Activated T-cell treated with anti-CD3 and anti-CD28 coated beads for 48 hours (primary cell): ENCODE measurements at places on chromosomes 2 and 18.

- DNase-seq = no peak
Measured at GRCh38 chr18:78601923-78602322, 377.7 kb upstream of the SALL3 start.

DNA sequence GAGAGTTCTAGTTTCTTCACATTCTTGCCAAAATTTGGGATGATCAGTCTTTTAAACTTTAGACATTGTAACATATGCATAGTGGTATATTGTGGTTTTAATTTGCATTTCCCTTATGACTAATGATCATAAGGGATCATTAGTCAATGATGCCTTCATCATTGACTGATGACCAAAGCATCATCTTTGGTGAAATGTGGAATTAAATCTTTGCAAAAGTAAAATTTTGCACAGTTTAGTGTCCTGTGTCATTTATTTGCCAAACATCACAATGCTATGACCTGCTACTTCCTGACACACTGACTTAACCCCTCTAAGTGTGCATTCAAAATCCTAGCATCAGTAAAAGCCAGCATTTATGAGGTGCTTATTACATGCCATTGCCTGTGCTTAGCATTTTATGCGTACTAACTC, 58.9 kb upstream of the SLC1A4 start:
- no peak for DNase-seq

DNA sequence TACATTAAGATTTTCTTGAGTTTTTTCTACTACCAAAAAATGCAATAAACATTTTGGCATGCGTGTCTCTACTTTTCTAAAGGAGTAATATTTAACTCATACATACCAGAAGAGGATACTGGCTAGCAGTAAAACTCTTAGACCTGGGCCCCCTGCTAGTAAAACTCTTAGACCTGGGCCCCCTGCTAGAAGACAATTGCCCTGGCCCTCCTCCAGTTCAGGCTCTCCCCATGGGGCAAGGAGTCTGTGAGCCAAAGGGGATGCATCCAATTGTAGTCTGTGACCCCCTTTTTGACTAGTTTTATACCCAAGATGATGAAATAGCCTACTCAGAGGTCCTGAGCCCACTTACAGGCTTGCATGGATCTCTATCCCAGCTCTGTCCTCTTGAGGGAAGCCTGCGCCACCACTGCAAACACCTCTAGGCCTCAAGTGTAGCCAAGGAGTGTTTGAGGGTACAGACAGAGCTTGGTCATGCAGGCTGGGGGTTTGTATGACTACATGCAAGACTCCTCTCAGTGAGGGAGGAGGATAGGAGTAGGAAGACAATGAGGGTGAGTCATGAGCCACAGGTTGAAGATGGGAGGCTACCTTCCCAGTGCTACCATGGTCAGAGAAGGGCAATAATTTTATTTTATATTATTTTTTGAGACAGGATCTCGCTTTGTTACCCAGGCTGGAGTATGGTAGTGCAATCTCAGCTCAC, 45.2 kb upstream of the PGAP1 start:
- no peak for DNase-seq

GRCh38 chr2:75045526-75046050, 87.1 kb downstream of the POLE4 start:
- DNase-seq = no peak

GRCh38 chr2:24083567-24084385, 858 bp downstream of the TP53I3 start:
- DNase-seq = no peak

DNA sequence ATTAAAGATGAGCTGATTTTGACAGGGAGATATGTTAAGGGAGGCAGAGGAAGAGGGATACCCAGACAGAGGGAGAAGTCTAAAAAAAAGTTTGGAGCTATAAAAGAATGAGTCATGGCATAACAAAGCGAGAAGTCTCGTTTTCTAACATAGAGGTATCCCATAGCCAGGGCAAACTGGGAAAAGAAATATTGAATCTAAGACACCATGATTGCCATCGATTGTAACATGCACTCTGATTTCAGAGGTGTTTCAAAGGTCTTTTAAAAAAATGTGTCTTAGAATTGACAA, 110.7 kb downstream of the MDH1 start:
- DNase-seq = no peak

DNA sequence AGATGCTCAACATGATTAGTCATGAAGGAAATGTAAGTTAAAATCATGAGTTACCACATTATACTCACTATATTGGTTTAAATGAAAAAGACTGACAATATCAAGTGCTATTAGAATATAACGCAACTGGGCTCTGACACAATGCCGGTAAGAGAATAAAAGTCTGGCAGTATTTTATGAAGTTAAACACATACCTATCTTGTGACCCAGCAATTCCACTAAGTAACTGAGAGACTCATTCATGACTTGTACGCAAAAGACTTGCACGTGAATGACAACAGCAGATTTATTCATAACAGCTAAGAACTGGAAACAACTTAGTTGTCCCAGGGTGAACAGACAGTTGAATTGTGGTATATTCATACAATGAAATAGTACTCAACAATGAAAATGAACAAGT, 342.1 kb downstream of the SLC4A3 start:
- no peak for DNase-seq

DNA sequence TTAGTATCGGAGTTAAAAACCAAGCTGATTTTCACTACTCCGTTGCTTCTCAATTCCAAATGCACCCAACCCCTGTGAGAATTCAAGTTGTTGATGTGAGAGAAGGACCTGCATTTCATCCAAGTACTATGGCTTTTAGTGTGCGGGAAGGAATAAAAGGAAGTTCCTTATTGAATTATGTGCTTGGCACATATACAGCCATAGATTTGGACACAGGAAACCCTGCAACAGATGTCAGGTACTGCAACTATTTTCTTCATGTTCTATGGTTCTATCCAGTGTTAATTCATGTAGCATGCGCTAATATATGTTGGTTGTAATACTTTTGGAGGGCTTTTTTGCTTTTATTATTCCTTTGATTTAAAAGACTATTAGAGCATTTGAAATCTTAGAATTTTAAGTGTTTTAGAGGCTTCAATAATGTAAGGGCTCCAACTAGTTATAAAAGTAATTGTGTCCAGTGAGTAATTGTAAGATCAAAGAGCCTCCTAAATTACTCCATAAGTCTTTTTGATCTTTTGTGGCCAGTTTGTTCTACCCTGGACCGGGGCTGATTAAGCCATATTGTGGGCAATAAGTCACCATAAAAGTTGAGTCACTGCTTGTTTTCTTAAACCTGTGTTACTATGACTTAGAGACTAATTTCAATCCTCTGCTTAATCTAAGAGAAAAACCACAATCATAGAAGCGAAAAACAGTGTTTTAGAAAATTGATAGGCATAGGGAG, 22.9 kb downstream of the DSG4 start:
- DNase-seq = no peak

- no peak for DNase-seq
Measured at GRCh38 chr2:72572501-72572900, 253.3 kb downstream of the EXOC6B start.

DNA sequence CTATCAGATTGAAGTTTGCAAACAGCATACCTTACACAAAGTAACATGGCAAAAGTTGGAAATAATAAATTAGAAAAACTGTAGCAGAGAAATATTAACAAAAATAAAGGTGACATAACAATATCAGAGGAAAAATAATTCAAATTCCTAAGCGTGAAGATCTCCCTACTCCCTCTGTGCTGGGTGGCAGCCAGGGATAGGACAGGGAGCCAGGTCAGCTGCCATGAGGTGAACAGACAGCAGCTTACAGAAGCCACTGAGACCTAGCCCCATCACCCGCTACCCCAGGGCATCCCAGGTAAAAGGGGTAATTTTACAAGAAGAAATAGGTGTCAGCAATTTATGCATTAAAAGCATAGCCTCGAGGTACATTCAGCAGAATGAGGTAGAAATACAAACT, 423.8 kb upstream of the HS6ST1 start:
- no peak for DNase-seq

DNA sequence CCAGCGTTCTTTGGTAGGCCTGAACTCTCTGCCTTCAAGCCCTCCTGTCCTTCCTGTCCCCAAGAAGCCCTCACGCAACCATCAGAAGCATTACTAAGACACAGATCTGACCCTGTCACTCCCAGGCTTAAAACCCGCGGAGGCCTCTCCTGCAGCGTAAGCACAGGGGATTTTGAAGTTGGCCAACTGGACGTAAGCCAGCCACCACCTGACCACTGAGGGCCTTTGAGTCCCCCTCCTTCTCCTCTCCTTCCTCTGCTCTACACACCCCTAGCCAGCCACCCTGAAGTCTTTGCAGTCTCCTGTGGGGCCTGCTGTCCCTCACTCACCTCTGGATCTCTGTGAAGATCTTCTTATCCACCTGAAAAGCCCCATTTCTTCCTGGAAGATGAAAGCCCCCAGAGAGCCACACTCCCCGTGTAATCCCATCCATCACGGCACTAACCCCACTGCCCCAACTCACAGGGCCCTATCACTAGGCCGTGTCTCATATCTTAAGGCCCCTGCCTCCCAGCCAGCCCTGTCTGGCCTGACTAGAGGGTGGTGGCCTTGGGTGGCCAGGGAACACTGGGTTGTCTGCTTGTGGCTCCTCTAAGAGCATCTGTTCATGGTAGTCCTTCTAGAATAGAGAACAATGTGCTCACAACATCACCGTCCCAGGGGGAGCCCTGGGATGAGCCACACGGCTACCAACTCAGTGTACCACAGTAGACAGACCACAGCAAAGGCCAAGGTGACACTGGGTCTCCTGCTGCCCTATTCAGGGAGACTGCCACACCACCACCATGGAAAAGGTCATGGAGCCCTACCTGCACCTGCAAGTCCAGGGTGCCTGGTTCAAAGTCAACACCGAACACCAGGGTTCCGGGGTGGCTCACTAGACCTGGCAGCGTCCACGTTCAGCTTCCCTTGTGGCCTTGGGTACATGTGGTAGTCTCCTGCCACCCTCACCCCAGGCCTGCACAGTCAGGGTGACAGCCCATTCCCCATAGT, 191.6 kb downstream of the ZBTB7C start:
- no peak for DNase-seq

DNA sequence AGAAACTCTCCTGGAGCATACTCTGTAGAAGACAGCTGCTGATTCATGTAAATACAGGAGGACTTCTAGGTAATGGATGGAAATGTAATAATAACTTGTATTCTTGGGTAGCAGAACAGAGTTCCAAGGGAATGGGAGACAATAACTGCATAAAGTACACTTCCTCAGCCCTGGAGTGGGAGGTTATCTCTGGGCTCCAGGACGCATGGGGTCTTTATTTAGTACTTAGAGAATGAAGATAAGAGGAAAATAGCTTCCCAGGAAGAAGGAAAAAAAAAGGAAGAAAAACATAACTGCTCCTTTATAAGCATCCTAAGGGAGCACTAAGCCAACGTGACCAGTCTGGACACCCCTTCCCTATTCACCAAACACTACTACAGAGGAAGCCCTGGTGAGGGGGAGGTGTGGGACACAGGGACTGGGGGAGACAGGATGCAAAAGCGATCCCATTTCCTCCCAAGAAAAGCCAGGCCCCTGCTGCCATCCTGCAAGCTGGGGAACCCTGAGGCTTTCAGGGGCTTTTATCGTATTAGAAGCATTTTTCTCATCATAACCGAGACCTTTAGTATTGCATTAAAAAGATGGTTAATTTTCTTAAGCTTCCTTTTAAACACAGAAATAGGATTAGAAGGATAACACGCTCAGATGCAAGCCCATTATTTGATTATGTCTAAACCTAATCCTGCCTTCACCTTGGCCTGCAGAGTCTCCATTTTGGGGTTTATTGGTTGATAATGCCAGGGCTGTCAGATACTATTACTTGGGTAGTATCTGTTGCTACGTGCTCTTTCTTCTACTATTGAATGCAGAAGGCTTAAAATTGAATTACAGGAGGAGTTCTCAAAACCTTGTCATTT, 78.5 kb downstream of the KLF7 start:
- DNase-seq = no peak

GRCh38 chr2:98550165-98550564, 58.1 kb downstream of the COA5 start:
- DNase-seq = no peak

DNA sequence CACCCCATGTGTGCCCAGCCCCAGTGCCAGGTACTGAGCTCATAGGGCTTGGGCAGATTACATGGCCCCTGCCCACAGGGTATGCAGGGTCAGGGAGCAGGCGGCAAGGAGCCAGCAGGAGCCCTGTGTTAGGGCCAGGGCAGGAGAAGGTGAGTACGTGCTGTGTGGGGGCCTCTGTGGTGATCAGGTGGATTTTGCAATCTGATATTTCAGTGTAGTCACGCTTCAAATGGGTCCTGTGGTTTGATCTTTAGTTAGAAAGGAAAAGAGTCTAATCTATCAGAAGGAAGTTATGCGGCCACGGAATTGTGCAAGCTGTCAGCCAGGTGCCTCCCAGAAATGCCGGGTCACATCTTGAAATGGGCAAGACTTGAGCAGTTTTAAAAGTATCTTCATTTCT, 13.9 kb downstream of the UBE2F start:
- no peak for DNase-seq

- DNase-seq = no peak
Measured at GRCh38 chr2:65580824-65581223, 148.4 kb upstream of the SPRED2 start.

DNA sequence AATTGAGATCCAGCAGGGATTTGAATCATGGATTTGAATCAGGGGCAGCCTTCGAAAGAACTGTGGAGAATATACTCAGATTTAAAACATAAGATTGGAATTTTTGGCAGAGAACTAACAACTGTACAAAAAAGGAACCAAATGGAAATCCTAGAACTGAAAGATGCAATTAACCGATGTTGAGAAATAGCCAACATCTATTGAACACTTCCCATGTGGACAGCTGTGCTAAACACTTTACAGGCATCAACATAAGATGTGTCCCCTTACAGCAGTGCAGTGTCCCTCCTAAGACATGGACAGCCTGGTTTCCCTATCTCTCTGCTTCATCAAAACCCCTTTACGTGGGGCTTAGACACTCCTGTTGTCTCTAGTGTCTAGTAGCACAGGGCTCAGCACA, 3.7 kb upstream of the IL1RN start:
- no peak for DNase-seq
